Pons (tissue), 1 donor: ENCODE measurements at places on chromosomes 7 and 10.

DNA sequence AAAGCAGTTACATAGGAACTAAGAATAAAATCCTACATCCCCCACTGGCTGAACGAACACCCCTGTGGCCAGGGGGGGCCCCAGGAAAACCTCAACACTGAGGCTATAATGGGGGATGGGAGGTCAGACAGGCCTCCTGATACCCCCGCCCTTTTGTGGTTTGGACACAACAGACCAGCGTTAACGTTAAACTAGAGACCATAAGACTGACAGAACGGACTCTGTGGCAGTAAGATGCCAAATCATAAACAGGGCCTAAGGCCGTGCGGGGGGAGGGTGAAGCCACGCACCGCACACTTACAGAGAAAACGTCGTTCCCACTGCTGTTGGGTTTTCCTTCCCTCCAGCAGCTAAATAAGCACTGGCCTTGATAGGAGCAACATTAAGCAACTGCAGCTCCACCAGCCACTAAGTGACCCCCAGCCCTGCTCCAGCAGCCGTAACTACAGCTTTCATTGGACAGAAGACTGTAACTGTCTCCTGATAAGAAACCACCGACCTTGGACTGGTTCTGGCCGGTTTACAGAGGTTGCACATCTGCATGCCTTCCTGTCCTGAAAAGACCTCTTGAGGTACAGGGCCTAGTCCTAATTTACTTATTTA, 3.4 kb upstream of the PPP2R2D start:
- no peak for DNase-seq

GRCh38 chr7:137519947-137520346, 176.4 kb upstream of the PTN start:
- DNase-seq, result no peak

GRCh38 chr7:92802406-92802805, 34.0 kb downstream of the CDK6 start:
- DNase-seq, result no peak

- no peak for DNase-seq
Measured at GRCh38 chr10:86759073-86759672, 2.8 kb downstream of the BMPR1A start.

GRCh38 chr10:16646181-16647059, 124.7 kb upstream of the C1QL3 start:
- DNase-seq, result no peak

DNA sequence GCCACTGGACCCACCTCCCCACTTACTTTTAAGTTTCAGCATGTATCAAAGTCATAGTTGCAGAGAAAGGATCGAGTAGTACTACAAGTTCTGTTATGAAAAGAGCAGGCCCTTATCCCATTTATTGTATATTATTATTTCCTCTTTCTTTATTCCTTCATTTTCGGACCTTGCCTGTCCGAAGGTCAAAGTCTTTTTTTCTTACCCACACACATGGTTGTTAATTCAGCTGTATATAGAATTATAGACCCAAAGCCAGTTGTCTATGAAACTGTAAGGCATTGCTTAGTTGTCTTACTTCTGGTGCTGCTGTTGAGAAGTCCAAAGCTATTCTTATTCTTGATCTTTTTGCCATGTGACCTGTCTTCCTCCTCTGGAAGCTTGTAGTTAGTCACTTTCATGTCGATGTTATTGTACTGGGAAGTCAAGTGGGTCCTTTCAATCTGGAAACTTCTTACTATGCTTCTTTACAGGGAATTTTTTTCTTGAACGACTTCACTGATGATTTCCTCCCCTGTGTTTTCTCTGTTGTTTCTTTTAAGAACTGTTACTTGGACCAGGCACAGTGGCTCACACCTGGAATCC, 8.3 kb downstream of the NUDT5 start:
- no peak for DNase-seq

- no peak for DNase-seq
Measured at GRCh38 chr10:23692736-23693135, 253.9 kb downstream of the OTUD1 start.

DNA sequence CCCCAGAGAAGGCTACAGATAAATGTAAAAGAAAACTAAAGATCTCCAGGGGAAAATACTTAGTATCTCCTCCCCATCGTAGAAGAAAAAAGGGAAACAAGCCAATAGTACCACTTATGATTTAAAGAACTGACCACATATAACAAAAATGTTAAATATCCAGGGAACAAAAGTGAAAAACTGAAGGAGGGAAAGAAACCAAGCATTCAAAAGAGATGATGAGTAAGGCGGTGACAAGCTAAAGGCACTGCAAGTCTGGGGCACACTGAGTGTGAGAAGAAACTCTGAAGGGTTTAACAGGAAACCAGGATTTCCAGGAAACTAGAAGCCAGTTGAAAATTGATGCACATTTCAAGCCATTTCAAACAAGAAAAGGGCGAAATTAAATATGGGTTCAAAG, 226.3 kb downstream of the AHR start:
- no peak for DNase-seq

- DNase-seq, result no peak
Measured at GRCh38 chr10:74255888-74256357, 104.9 kb downstream of the ADK start.

DNA sequence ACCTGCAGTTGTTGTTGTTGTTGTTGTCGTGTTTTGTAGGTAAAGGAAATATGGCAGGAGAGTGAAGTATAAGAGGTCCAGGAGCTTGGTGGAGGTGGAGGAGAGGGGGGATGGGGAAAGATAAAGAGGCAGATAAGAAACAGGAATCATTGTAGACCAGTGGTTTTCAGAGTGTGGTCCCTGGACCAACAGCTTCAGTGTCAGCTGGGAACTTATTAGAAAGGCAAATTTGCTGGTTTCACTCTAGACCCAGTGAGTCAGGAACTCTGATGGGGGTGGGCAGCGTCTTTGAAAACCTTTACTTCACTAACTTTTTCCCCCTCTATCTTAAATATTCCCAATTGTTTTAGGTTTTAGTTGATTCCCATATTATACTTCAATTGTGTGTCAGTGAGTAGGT, 241.5 kb downstream of the AUTS2 start:
- no peak for DNase-seq

DNA sequence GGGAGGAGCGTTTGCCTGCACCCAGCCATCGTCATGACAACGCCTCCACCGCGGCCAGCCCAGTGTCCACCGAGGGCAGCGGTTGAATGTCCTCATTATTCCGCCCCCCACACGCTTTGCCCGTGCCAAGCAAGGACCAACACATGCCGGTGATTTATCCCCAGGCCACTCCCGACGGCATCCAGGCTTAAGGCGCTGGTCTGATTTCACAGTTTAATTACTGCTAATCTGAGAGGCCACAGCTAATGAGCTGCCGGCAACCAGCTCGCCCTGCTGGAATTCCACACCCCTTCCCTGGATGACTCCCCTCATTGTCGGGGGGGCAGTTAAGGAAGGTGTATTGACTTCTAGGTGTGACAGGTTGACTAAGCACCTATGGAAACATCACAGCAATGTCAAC, 432.3 kb downstream of the DNAJB6 start:
- DNase-seq, result no peak

DNA sequence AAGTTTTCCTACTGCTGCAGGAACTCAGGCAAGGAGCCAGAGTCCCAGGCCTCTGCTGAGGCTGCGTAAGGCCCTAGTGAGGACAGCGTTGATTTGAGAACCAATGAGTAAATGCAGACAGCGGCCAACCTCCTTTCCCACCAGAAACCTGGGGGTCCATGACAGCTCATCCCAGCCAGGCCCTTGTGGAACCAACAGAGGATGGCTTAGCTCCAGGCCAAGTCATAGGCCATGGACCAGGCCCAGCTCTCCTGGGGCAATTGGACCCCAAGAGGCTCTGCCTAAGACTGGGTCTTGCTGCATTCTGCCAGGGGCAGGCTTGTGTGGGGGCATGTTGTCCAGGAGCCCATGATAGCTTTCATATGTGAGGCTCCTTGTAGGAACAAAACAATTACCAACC, 65.4 kb upstream of the PPP1R3C start:
- DNase-seq, result no peak

GRCh38 chr10:54769051-54769450, 32.0 kb downstream of the PCDH15 start:
- DNase-seq, result no peak

GRCh38 chr10:58384095-58384494, 1.1 kb upstream of the TFAM start:
- DNase-seq, result peak; percentile 67

- no peak for DNase-seq
Measured at GRCh38 chr7:32259931-32260596, 189.9 kb upstream of the PDE1C start.

DNA sequence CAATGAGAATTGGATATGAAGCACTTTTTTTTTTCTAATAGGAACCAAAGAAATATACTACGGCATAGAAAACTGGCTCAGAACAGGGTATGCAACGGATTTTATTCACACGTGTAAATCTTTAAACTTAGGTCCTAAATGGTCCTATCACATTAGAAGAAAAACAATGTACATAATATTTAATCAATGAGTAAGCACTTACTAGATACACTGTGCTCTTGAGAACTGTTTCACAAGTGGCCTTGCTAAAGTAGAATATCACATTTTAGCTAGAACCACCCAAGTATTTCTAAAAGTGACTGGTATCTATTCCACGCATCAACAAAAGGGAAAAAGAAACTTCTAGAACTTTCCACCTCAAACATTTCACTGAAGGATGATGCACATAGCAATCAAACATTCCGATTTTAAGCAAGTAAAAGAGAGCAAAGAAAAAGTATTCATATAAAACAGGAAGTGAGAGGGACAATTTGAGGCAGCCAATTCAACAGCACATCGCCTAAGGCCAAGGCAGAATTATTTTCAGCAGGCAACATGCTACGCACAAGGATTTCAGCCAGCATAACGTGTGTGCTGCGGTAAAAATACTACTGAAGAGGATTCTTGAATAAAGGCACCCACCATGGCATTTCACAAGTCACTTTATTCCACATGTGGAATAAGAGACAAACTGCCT, 55.8 kb downstream of the PARD3 start:
- no peak for DNase-seq

GRCh38 chr7:1142051-1142635, 17.9 kb downstream of the ZFAND2A start:
- no peak for DNase-seq

- DNase-seq, result no peak
Measured at GRCh38 chr10:79090134-79090803, 21.5 kb downstream of the ZMIZ1 start.

DNA sequence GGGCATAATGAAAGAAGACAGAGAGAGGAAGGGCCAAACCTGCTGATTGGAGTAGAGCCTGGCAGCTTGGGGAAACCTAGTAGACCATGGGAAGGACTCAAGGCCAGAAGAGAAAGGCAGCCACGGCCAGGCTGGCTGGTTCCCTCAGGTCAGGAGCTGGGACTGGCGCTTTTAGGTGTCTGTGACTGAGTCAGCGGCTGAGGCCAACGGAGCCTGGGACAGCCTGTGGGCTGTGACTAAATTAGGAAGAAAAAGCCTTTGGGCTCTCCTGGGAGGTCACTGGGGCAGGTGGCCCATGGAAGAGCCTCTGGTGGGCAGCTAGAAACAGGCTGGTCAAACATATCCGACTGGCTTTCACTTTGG, 108.9 kb upstream of the PDCD4 start:
- no peak for DNase-seq

- peak; percentile 45 for DNase-seq
Measured at GRCh38 chr7:69429911-69430383, 168.3 kb upstream of the AUTS2 start.

DNA sequence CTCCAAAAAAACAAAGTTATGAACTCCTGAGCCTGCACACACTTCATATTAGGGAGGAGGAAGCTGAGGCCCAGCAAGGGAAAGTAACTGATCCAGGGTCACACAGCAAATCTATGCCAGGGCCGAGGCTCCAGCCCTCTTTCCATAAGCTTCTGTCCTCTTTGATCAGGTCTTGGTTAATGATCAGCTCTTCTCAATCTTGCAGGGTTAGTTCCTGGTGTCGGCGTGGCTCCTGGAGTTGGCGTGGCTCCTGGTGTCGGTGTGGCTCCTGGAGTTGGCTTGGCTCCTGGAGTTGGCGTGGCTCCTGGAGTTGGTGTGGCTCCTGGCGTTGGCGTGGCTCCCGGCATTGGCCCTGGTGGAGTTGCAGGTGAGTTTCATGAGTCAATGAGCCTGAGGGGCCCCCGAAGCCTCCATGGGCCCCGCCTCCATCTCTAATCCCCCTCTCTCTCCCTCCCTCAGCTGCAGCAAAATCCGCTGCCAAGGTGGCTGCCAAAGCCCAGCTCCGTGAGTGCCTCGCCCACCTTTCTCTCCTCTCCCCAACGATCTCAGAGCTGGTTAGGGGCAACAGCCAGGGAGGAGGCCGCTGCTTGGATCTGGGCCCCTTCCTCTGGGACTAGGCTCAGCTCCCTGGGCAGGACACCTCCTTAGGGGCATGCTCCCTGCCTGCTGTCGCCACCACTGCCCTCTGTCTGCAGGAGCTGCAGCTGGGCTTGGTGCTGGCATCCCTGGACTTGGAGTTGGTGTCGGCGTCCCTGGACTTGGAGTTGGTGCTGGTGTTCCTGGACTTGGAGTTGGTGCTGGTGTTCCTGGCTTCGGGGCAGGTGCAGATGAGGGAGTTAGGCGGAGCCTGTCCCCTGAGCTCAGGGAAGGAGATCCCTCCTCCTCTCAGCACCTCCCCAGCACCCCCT, 23.7 kb upstream of the LIMK1 start:
- DNase-seq, result no peak
